ENCODE measurements at places on chromosomes 16 and 17. TPM values are rescaled to one million over a fixed set of nuclear protein-coding genes. Genes with fewer than 3 reads are reported as not detected.

GRCh38 chr17:30482555-30482954 lies 5.3 kb downstream of the GOSR1 start:
- DNase-seq = no peak
- H3K4me3 ChIP-seq = no peak overlapping the region
- H3K27ac ChIP-seq = no peak overlapping the region
- H3K36me3 ChIP-seq = peaks cover 49% of the 10 kb centered on the region

SERPINF2 gene
- total RNA-seq = not detected

DNA sequence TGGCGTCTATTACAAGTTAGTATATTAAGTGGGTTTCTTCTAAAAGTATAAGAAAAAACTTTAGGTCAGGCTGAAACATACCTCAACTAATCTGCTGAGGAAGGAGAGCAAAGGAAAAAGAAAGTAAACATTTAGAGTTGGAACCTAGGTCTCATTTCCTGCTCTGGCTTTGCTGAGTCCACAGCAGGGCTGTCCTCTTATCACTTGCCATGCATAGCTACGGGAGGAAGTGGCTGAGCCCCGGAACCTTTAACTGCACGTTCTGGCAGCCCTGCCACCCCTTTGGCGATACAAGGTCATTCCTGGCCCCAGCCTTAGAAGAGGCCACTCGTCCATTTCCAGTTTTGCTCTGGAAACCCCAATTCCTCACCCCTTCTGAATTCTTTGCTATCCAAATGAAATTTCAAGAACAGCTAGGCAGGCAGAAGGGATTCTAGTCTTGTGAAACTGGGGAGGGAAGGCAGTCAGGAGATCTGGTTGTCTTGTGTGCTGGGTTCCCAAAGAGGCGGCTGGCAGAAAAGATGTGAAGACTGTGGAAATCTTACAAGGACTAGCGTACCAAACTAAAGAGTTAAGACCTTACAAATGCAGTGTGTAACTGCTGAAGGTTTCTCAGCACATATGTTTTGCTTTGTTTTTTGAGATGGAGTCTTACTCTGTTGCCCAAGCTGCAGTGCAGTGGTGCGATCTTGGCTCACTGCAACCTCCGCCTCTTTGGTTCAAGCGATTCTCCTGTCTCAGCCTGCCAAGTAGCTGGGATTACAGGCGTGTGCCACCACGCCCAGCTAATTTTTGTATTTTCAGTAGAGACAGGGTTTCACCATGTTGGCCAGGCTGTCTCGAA lies 19.1 kb downstream of the WIPI1 start:
- no peak overlapping the region for H3K4me3 ChIP-seq
- peak overlapping the region; percentile 4 for H3K27ac ChIP-seq
- peaks cover 2% of the 10 kb centered on the region for H3K4me1 ChIP-seq
- H3K27me3 ChIP-seq = no peaks in the 10 kb centered on the region

- no peak overlapping the region for H3K27ac ChIP-seq
- no peaks in the 10 kb centered on the region for H3K36me3 ChIP-seq
- no peaks in the 10 kb centered on the region for H3K27me3 ChIP-seq
- DNase-seq = no peak
Measured at GRCh38 chr17:40060887-40061608, 1.7 kb upstream of the THRA start.

CD300LG gene
- total RNA-seq = not detected

- H3K36me3 ChIP-seq = no peaks in the 10 kb centered on the region
- peaks cover under 1% of the 10 kb centered on the region for H3K27me3 ChIP-seq
- H3K4me3 ChIP-seq = no peak overlapping the region
- peaks cover 20% of the 10 kb centered on the region for H3K4me1 ChIP-seq
- DNase-seq = no peak
Measured at GRCh38 chr17:13996748-13997147, 72.6 kb upstream of the COX10 start.

GRCh38 chr17:77875881-77876509 lies 82.5 kb upstream of the TNRC6C start:
- no peak for DNase-seq
- no peaks in the 10 kb centered on the region for H3K4me1 ChIP-seq
- H3K36me3 ChIP-seq = no peaks in the 10 kb centered on the region
- no peak overlapping the region for H3K27ac ChIP-seq
- H3K4me3 ChIP-seq = no peak overlapping the region

ITGB4 gene
- total RNA-seq = 0.09 TPM

GNGT2 gene
- not detected for total RNA-seq

DNA sequence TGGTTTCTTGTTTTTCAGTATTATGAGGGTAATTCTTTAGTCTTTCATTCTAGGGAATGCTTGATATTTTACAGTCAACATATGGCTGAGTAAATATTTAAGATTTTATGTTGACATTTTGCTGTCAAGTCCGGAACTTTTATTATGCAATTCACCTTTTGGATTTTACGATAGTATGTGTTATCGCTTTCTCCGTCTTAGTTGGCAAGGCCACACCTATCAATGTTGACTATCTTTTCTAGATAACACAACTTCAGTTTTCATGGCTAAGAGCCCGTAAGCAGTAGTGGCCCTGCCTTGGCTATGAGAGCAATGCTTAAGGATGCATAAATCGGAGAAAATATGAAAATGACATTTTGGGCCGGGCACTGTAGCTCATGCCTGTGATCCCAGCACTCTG lies 39.5 kb upstream of the CDH13 start:
- no peaks in the 10 kb centered on the region for H3K36me3 ChIP-seq
- H3K4me1 ChIP-seq = no peaks in the 10 kb centered on the region
- no peak overlapping the region for H3K27ac ChIP-seq
- no peak overlapping the region for H3K4me3 ChIP-seq

- DNase-seq = no peak
- no peaks in the 10 kb centered on the region for H3K36me3 ChIP-seq
- peaks cover 8% of the 10 kb centered on the region for H3K4me1 ChIP-seq
- H3K27ac ChIP-seq = no peak overlapping the region
Measured at GRCh38 chr17:37823996-37824395, 79.1 kb upstream of the HNF1B start.

WFDC1 gene
- total RNA-seq = 18.9 TPM

DNA sequence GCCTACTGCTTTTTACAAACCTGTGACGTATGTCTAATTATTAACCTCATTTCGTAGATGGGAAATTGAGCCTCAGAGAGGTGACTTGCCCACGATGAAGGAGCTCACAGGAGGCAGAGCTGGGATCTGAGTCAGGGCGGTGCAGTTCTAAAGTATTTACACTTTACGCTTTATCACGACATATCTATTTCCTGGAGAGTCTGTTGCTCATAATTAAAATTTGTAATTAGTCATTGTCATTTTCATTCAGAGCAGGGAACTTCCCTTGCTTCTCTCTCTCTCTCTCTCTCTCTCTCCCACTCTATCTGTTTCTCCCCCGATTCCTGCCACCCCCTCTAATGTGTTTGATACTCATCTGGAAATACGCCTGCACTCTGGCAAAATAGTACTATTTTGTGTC lies 5.9 kb downstream of the SLC5A11 start:
- H3K27ac ChIP-seq = no peak overlapping the region
- peak; percentile 9 for DNase-seq
- H3K4me1 ChIP-seq = no peaks in the 10 kb centered on the region
- no peaks in the 10 kb centered on the region for H3K27me3 ChIP-seq

DNA sequence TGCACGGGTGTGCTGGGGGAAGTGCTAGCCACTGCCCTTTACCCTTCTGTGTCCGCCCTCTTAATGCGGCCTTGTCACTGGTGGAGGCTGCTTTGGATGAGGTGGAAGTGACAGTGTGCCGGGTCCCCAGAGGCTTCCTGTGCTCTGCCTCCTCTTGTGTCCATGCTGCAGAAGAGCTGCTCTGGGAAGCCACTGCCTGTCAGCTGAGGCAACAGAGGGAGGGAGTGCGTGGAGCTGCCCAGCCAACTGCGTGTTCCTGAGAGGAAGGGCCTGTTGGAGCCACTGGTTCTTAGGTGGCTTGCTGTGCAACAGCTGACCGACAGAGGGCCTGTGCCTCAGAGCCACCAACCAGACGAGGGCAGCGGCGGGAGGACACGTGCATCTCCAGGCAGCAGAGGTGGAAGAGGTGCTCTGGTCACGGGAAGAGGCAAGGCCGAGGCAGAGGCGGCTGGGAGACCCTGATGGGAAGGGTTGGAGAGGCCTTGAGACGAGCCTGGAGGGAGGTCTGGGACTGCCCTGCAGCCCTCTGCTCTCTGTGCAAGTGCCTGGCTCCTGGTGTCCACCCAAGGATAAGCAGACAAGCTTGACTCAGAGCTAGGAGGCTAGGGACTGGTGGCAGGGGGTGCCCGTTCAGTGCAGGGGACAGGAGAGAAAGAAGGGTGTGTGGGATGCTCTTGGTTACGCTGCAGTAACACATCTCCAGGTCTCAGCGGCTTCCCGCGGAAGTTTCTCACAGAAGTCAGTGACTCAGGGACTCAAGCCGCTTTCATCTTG lies 25.4 kb downstream of the B9D1 start:
- peak; percentile 31 for DNase-seq
- no peak overlapping the region for H3K4me3 ChIP-seq
- H3K27ac ChIP-seq = peak overlapping the region; percentile 77
- peaks cover 18% of the 10 kb centered on the region for H3K4me1 ChIP-seq
- no peaks in the 10 kb centered on the region for H3K27me3 ChIP-seq

DNA sequence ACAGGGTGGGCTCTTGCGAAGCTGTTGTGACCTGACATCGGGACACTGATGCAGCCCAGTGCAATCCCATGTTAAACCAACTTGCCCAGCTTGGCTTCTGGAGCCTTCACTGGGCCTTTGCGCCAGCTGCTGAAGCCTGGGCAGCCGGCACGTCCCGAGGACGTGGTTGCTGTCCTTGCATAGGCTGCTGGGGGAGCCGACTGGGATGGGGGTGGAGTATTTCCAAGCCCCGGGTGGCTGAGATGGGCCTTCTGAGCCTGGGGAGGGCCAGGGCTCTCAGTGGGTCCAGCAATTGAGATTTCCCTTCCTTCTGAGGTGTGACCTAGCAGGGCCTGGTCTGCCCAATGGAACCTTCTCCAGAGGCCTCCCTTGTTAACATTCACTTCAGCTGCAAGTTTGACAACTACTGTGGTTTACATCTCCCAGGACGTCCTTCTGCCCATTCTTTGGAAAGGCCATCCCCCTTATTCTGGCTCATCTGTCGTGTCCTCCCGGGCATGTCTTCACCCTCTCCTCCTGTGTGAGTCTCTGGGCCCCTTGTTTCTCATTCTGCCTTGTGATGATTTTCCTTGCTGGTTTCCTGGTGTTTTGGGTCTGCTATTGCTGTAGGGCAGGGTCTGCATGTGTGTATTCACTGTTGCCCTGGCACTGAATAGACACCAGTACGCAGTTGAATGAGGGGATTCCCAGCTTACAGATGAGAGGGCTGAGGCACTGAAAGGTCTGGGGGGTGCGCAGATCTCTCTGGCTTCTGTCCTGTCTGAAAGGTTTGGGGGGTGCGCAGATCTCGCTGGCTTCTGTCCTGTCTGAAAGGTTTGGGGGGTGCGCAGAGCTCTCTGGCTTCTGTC lies 34.4 kb downstream of the HAPSTR1 start:
- peaks cover 5% of the 10 kb centered on the region for H3K36me3 ChIP-seq
- H3K4me1 ChIP-seq = no peaks in the 10 kb centered on the region
- H3K4me3 ChIP-seq = no peak overlapping the region
- DNase-seq = no peak

LLGL2 gene
- total RNA-seq = 28.1 TPM

- DNase-seq = peak; percentile 93
- H3K36me3 ChIP-seq = no peaks in the 10 kb centered on the region
- peaks cover 10% of the 10 kb centered on the region for H3K4me1 ChIP-seq
- no peaks in the 10 kb centered on the region for H3K27me3 ChIP-seq
- no peak overlapping the region for H3K4me3 ChIP-seq
Measured at GRCh38 chr17:77834170-77835115, 124.1 kb upstream of the TNRC6C start.

DPEP3 gene
- total RNA-seq = not detected

- H3K4me3 ChIP-seq = no peak overlapping the region
- H3K27ac ChIP-seq = no peak overlapping the region
- H3K36me3 ChIP-seq = no peaks in the 10 kb centered on the region
- H3K27me3 ChIP-seq = no peaks in the 10 kb centered on the region
- no peaks in the 10 kb centered on the region for H3K4me1 ChIP-seq
Measured at GRCh38 chr16:31636433-31636832, 108.7 kb downstream of the AHSP start.

GRCh38 chr17:15438491-15439105 lies 28.8 kb downstream of the CDRT4 start:
- H3K4me3 ChIP-seq = no peak overlapping the region
- DNase-seq = no peak
- H3K27me3 ChIP-seq = no peaks in the 10 kb centered on the region
- peak overlapping the region; percentile 83 for H3K27ac ChIP-seq

DNA sequence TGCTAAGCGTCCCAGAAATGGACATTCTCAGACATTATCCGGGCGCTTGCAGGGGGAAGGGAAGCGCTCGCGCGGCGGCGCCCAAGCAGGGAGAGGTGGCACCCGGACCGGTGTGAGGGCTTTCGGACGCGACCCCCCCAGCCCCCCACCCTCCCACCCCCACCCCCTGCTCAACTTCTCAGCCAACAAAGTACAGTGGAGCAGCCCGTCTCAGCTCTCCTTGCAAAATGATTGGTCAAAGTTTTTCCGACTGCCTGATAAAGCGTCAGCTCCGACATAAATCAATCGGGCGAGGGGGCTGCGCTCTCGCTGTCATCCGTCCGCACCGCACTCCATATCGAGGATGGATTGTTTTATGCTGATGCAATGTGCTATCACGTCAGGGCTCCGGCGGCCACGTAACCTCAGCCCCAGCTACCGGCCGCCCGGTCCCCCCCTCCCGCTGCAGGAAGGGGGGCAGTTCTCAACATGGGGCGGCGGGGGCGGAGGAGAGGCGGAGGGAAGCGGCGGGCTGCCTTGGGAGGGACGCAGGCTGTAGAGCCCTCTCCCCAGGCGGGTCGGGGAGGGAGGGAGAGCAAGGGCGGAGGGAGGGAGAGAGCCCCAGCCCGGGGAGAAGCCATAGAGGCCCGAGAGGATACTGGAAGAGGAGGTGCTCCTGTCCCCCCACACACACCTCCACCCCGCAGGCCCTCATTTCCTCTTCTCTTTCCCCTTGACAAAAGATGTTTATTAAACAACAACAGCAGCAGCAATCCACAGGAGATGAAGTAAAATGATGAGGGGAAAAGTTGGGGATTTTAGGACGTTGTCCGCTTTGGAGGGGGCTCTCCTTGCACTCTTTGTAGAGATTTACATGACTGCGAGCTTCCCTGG lies at the start of gene HOXB9:
Gene HOXB9 (minus strand): TSS at position 114 of the 873 bp plus-strand sequence. CDS start 89 bp downstream, at position 25.
- H3K36me3 ChIP-seq = no peaks in the 10 kb centered on the region
- H3K4me1 ChIP-seq = peaks cover 6% of the 10 kb centered on the region
- H3K27ac ChIP-seq = no peak within 1 kb of the TSS

C17orf50 gene
- 0.74 TPM for total RNA-seq

DNA sequence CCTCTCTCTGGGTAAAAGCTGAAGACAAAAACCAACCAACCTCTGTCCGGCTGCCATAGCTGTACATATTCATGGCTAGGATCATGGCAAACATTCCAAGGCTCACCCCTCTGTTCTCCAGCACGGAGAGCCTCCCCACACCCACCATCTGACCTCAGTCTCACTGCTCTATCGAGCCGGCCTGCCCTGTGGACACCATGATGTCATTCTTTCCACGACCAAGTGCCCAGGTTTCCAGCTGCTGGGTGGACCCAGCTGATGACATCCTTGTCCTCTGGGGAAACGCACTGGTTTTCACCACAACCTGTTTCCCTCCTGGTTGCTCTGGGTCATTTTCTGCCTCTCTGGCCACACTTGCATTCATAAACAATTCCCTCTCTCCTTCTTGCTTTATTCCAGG lies 67.7 kb downstream of the NDEL1 start:
- no peak overlapping the region for H3K27ac ChIP-seq
- no peaks in the 10 kb centered on the region for H3K4me1 ChIP-seq
- H3K4me3 ChIP-seq = no peak overlapping the region
- H3K36me3 ChIP-seq = peaks cover 83% of the 10 kb centered on the region
